ENCODE measurements at places on chromosomes 6 and 20.

DNA sequence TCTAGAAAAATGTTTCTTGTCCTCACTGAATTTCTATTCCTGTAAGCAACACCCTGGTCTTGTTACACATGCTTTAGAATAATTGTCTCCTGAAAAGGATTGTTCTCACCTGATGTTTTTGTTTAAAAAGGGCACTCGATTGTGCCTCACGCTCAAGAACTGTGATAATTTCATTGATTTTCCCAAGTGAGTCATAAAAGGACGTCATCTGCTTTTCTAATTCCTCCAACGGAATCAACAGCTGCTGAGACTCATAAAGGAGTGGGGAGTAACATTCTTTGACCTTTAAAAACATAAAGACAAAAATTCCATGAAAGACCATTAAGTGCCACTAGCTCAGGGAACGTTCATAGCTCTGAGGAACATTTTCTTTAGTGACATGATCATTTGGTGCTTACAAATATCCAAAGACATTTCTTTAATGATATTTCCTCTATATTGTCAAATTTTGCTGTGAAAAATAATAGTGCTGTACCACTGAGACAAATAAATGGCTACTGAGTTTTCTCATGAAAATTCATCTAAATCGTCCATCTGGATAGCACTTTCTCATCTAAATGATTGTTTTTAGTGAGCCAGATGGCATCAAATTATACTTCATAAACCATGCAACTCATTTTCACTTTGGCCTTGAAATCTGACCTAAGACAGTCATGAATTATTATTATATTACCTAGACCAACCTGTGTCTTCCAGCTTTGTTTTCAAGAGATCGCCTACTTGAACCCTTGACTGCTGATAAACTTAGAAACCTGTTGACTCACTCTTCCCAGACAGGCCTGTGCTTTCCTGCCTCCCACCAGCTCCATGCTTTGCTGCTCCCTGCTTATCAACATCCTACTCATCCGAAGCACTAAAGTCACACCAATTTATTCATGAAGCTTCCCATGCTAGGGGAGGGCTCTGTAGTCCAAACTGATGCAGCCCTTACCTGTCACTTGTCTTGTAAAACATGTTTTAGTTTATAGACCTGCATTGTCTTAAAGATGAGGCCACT is 178.2 kb downstream of the SYNE1 start:
- DNase-seq, result no peak

GRCh38 chr6:139600343-139600742 is 225.9 kb upstream of the CITED2 start:
- DNase-seq, result no peak

DNA sequence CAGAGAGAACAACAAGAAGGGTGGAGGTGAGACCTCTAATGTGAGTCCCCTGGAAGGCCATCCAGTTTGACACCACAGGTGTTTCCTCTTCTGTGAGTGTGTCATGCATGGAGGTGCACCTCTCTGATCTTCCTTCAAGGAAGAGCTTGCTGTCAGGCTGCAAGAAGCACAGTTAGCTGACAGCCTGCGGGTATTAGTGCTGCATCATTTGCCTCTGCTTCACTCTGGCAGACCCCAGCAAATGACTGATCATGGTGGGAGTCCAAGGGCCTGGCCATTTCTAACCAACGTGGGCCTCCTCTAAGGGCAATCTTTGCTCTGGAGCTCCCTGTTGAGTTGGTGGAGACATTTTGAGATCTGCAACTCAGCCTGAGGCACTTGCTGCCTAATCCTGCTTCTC is 206.3 kb downstream of the EPHA7 start:
- no peak for DNase-seq

DNA sequence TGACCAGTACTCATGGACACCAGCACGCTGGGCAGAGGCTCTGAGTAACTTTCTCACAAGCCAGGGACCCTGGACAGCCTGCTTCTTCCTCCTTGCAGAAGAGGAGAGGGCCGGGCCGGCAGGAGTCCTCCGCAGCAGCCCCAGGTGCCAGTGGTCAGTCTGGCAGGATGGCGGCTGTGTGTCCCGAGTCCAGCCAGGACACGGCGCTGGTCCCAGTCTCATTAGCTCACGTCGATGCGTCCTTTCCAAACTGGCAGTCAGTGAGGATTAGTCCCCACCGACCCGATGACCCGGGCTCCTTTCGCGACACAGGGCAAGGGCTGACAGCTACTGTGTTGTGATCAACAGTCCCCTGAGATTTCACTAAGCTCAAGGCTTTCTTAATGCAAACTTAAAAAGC is 267.0 kb downstream of the TAF4 start:
- no peak for DNase-seq

GRCh38 chr20:4918473-4918872 is 82.8 kb downstream of the SLC23A2 start:
- no peak for DNase-seq

- peak; percentile 65 for DNase-seq
Observed at GRCh38 chr20:47220161-47220582, 136.3 kb downstream of the ZMYND8 start.

- no peak for DNase-seq
Observed at GRCh38 chr6:29917857-29918256, 24.5 kb upstream of the HLA-A start.

DNA sequence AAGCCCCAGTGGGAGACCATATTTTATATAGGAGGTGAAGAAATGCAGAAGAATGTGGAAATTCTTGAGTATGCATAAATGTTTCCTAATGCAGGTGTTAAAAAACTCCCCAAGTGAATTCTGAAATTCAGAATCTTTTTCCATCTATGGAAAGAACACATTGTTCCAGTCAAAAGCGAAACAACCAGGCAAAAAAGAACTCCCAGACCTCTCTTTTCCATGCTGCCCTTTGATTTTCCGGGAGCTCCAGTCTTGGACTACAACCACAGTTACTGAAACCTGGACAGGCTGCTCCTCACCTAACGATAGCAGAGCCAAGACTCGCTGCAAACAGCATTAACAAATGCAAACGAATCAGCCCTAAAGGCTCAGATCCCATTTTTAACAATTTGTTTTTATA is 108.7 kb upstream of the CNKSR3 start:
- DNase-seq, result no peak

GRCh38 chr20:32072168-32072750 is 20.2 kb downstream of the HCK start:
- DNase-seq, result no peak
